ENCODE measurements at places on chromosomes 6 and 20.

- no peaks in the 10 kb centered on the region for H3K27me3 ChIP-seq
- no peak for DNase-seq
- H3K27ac ChIP-seq: no peak overlapping the region
- H3K36me3 ChIP-seq: no peaks in the 10 kb centered on the region
Observed at GRCh38 chr20:22160101-22160652, 424.2 kb downstream of the FOXA2 start.

DNA sequence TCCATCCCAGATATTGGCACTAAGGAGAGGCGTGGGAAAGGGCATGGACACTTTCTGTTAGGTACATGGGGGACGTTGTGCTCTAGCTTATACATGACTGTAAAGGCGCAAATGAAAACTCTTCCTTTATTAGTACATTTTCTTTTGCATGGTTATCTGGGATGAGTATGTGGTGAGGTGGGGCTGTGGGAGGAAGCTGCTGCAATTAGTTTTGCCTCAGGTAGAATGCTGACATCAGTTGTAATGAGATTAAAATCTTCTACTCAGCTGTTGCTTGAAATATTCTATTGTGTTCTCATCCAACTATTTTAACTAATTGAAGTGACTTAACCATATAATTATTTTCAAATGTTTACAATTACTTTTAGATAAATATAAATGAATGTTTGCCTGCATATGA, 218.3 kb upstream of the FLRT3 start:
- DNase-seq: no peak
- no peak overlapping the region for H3K4me3 ChIP-seq
- no peaks in the 10 kb centered on the region for H3K36me3 ChIP-seq
- H3K27ac ChIP-seq: no peak overlapping the region
- H3K27me3 ChIP-seq: no peaks in the 10 kb centered on the region

DNA sequence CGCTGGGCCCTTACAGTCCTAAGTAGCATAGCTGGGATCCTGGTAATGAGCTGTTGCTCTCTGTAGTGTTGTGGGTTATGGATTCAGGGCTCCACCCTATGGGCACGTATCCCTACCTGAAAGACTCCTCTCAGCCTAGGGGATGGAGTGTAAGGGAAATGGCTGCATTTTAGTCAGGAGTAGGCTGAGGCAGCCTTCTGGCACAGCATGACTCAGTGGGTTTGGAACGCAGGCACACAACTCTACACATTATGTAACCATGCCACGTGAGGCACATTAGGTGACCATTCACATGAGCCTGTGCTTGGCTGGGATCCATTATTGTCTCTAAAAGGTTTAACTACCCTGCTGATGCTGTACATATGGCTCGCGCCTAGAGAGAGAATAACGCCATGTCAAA, 27.8 kb downstream of the HDDC2 start:
- no peaks in the 10 kb centered on the region for H3K36me3 ChIP-seq
- H3K27me3 ChIP-seq: no peaks in the 10 kb centered on the region
- no peak overlapping the region for H3K4me3 ChIP-seq
- no peaks in the 10 kb centered on the region for H3K4me1 ChIP-seq

GRCh38 chr20:33843854-33844253, 32.7 kb downstream of the CHMP4B start:
- DNase-seq: no peak
- H3K4me3 ChIP-seq: no peak overlapping the region
- no peaks in the 10 kb centered on the region for H3K36me3 ChIP-seq
- no peak overlapping the region for H3K27ac ChIP-seq
- H3K27me3 ChIP-seq: no peaks in the 10 kb centered on the region

GRCh38 chr20:59063358-59064213, 21.0 kb upstream of the PRELID3B start:
- no peaks in the 10 kb centered on the region for H3K36me3 ChIP-seq
- peak overlapping the region; percentile 50 for H3K27ac ChIP-seq
- no peaks in the 10 kb centered on the region for H3K4me1 ChIP-seq
- no peak for DNase-seq
- H3K4me3 ChIP-seq: no peak overlapping the region

DNA sequence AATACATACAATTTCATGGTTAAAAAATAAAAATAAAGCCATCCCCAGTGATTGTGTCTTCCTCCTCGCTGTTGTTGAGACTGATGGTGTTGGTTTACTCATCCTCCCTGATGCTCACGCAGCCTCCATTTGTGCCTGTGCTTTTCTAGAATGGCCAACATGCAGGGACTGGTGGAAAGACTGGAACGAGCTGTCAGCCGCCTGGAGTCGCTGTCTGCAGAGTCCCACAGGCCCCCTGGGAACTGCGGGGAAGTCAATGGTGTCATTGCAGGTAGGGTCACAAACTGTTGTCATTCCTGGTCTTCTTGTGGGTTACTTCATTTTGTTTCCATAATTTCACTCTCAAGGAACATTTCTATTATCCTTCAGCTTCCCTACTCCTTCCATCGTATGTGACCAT, 28.0 kb downstream of the CAP2 start:
- no peaks in the 10 kb centered on the region for H3K36me3 ChIP-seq
- no peak overlapping the region for H3K4me3 ChIP-seq
- H3K27ac ChIP-seq: no peak overlapping the region
- no peaks in the 10 kb centered on the region for H3K4me1 ChIP-seq
- H3K27me3 ChIP-seq: no peaks in the 10 kb centered on the region

DNA sequence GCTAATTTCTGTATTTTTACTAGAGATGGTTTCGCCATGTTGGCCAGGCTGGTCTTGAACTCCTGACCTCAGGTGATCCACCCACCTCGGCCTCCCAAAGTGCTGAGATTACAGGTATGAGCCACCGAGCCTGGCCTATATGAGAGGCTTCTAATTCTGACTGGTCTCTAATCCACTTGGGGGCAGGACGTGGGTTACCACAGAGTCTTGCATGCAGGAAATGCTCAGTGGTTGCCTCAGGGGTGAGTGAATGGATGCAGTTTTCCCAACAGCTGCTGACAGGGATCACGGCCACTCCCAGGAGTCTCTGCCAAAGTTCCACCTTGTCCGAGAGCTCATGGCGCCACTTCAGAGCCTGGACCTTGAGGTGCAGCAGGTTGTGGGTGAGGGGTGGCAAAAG, 6.4 kb upstream of the FANCE start:
- DNase-seq: no peak
- H3K4me1 ChIP-seq: no peaks in the 10 kb centered on the region
- no peak overlapping the region for H3K4me3 ChIP-seq
- no peak overlapping the region for H3K27ac ChIP-seq

GRCh38 chr6:37314487-37315156, 39.2 kb upstream of the RNF8 start:
- no peaks in the 10 kb centered on the region for H3K4me1 ChIP-seq
- peaks cover 72% of the 10 kb centered on the region for H3K36me3 ChIP-seq
- H3K4me3 ChIP-seq: no peak overlapping the region
- no peak overlapping the region for H3K27ac ChIP-seq
- DNase-seq: no peak
- H3K27me3 ChIP-seq: no peaks in the 10 kb centered on the region

DNA sequence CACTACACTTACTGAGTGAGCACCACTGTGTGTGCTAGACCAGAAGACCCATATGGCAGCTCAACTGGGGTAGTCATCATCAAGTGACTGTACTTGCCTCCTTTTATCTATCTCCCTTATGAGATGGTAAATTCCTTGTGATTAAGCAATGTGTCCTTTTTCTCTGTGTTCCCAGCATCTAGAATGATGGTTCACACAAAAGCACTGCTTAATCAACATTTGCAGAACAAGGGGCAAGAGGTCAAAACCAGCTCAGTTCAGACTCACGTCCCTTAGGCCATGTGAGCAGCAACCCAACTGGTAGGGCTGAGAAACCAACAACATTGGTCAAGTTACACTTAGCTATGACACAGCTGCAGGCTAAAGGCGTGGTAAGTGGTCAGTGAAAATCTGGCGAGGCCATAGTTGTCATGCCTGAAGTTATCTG, 10.0 kb downstream of the TRAM2 start:
- peaks cover 12% of the 10 kb centered on the region for H3K4me1 ChIP-seq
- H3K4me3 ChIP-seq: no peak overlapping the region
- no peaks in the 10 kb centered on the region for H3K36me3 ChIP-seq
- H3K27me3 ChIP-seq: no peaks in the 10 kb centered on the region

DNA sequence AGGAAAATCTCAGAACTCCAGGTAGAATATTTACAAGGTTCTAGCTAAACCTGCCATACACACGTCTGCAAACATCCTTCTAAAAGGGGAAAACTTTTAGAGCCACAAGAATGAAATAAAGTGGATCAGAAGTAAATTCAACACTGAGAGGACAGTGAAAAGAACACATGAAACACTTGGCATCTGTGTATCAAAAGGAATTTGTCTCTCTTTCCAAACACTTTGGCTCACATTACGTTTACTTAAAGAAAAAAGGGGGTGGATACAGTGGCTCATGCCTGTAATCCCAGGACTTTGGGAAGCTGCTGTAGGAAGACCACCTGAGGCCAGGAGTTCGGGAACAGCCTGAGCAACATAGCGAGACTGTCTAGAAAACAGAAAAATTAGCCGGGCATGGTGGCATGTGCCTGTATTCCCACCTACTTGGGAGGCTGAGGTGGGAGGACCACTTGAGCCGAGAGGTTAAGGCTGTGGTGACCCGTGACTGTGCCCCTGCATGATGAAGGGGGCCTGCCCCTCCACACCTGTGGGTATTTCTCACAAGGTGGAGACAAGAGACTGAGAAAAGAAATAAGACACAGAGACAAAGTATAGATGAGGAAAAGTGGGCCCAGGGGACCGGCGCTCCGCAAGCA, 35.4 kb downstream of the NINL start:
- no peak overlapping the region for H3K4me3 ChIP-seq
- H3K27me3 ChIP-seq: no peaks in the 10 kb centered on the region
- DNase-seq: no peak
- peaks cover 89% of the 10 kb centered on the region for H3K4me1 ChIP-seq
- H3K27ac ChIP-seq: peak overlapping the region; percentile 60
- H3K36me3 ChIP-seq: no peaks in the 10 kb centered on the region

DNA sequence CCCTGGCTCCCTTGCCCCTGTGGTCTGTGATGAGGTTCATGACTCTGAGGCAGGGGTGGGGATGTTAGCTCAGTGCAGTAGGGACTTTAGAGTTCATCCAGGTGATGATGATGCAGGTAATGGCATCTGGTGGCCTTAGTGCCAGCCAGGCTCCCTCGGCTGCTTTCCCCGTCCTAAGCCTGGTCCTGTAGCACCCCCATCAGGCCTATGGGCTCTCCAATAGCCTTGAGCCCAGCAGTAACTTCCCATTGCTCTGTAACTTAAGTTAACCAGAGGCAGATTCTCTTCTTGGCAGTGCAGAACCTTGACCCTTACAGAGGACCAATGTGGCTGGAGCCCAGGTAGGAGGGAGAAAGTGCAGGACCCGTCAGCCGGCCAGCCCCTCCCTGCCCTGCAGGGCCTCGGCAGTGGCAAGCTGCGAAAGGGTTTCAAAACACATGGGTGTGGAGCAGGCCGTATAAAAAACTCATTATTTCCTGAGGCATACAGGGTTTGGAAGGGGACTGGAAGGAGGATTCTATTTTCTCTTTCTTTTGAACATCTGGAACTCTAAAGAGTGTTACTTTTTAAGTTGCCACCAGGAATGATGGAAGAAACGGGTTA, 406.9 kb downstream of the CDH26 start:
- H3K27me3 ChIP-seq: no peaks in the 10 kb centered on the region
- H3K36me3 ChIP-seq: no peaks in the 10 kb centered on the region
- no peak overlapping the region for H3K4me3 ChIP-seq
- no peak overlapping the region for H3K27ac ChIP-seq

DNA sequence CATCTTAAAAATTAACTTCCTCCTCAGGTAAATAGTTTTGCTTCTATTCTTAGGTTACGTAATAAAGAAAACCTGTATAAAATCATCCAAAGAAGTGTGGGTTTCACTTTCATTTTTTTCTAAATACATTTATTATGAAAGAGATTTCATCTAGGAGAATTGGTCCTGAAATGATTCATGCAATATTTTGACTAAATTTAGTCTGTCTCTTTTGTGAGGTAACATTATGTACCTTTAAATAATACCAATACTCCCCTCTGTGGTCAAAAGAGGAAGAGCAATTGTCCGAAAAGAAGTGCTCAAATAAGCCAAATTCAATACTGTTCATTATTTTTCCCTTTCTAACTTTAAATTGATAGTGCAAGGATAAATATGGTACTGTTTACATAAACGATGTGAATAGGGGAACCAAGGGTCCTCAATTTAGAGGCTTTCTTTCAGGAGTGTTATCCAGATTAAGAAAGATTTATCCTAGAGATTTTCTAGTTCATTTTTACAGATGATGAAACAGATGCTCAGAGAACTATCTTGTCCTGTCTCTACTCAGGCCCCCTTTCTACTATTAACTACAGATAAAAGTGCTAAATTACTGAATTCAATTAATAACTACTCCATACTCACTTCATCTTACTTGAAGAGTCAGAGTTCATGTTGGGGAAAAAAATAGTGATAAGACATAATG, 26.2 kb downstream of the CYP39A1 start:
- H3K36me3 ChIP-seq: peaks cover 14% of the 10 kb centered on the region
- no peaks in the 10 kb centered on the region for H3K27me3 ChIP-seq
- H3K4me1 ChIP-seq: no peaks in the 10 kb centered on the region
- no peak for DNase-seq
- H3K27ac ChIP-seq: no peak overlapping the region
- no peak overlapping the region for H3K4me3 ChIP-seq

- H3K36me3 ChIP-seq: no peaks in the 10 kb centered on the region
- DNase-seq: no peak
- H3K27ac ChIP-seq: no peak overlapping the region
- no peaks in the 10 kb centered on the region for H3K4me1 ChIP-seq
- no peaks in the 10 kb centered on the region for H3K27me3 ChIP-seq
- H3K4me3 ChIP-seq: no peak overlapping the region
Observed at GRCh38 chr20:53227523-53227922, 255.4 kb downstream of the TSHZ2 start.

- H3K27ac ChIP-seq: no peak overlapping the region
- no peaks in the 10 kb centered on the region for H3K27me3 ChIP-seq
- DNase-seq: no peak
- no peaks in the 10 kb centered on the region for H3K4me1 ChIP-seq
Observed at GRCh38 chr6:55395871-55396270, 68.6 kb downstream of the GFRAL start.

DNA sequence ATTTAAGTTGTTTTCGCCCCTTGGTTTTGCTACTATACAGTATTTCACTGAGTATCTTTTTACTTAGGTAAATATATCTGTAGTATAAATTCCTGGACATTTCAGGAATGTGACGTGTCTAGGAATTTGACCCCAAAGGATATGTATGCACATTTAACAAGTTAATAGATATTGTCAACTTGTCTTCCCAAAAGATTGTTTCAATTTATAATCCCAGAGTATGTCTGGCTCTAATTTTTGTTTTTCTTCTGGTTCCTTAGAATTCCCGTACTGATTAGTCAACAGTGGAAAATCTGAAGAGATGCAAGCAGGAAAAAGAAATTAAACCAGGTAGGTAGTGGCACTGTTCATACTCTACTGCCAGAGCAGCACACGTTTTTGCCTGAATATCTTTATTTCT, 7.2 kb downstream of the PKIG start:
- DNase-seq: no peak
- no peaks in the 10 kb centered on the region for H3K27me3 ChIP-seq
- H3K4me1 ChIP-seq: peaks cover 51% of the 10 kb centered on the region

- DNase-seq: no peak
- H3K27me3 ChIP-seq: no peaks in the 10 kb centered on the region
- H3K27ac ChIP-seq: peak overlapping the region; percentile 84
- no peaks in the 10 kb centered on the region for H3K36me3 ChIP-seq
Observed at GRCh38 chr6:6924708-6925107, 183.1 kb upstream of the RREB1 start.

- peaks cover 11% of the 10 kb centered on the region for H3K4me1 ChIP-seq
- no peaks in the 10 kb centered on the region for H3K36me3 ChIP-seq
- no peak for DNase-seq
Observed at GRCh38 chr20:13059398-13060136, 50.8 kb downstream of the SPTLC3 start.
